ENCODE measurements at places on chromosomes 11 and 22. TPM values are rescaled to one million over a fixed set of nuclear protein-coding genes. Genes with fewer than 3 reads are reported as not detected.

Gene KDM4E
- not detected for total RNA-seq

Gene TUBA8
- 2.0 TPM for total RNA-seq

Gene NNMT
- not detected for total RNA-seq

Gene TMEM191B
- total RNA-seq = 4.7 TPM

Gene BRSK2
- 24.2 TPM for total RNA-seq

Gene MYOD1
- total RNA-seq = not detected

Gene RIMBP3C
- 0.22 TPM for total RNA-seq

Gene PLA2G3
- total RNA-seq = 8.3 TPM

Gene DSCAML1
- 0.42 TPM for total RNA-seq

Gene H19
- 10.7 TPM for total RNA-seq

Gene KCNQ1
- 2.2 TPM for total RNA-seq

Gene PATE2
- 0.44 TPM for total RNA-seq

DNA sequence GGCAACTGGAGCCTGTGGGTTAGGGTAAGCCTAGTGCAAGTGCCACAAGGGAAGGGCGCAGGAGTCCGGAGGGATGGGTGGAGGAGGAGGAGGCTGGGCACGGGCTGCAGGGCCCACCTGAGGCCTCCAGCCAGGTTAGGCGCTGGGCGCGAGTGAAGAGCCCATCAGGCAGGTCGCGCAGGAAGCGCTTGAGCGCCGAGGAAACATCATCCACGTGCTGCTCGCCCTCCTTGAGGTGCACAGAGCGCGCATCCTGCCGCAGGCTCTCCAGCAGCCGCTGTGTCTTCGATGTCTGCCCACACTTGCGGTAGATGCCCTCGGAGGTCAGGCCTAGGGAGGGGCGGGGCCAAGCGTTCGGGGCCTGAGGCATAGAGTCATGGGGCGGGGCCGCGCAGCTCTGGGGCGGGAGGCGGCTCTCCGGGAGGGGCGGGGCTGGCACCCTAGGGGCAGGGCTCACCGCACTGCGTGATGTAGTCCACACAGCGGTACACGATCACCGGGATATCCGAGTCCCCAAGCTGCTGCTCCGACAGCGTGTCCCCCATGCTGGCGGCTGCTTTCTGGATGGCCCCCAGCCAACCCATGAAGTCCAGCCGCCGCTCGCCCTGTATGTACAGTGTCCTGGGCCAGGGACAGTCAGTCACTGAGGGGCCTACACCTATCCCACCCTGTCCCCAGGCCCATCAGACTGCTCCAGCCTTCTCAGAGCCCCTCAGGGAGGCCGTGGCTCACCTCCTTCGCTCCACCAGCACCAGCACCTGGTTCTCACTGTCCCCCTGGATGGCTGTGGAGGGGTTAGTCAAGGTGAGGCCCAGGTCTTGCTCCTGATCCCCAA is 22.9 kb upstream of the PDE2A start:
- peak; percentile 88 for DNase-seq
- H3K4me3 ChIP-seq = no peak overlapping the region
- H3K27ac ChIP-seq = no peak overlapping the region
- H3K4me1 ChIP-seq = no peaks in the 10 kb centered on the region

GRCh38 chr11:19466314-19466713 is 225.6 kb upstream of the E2F8 start:
- no peak overlapping the region for H3K4me3 ChIP-seq
- H3K4me1 ChIP-seq = no peaks in the 10 kb centered on the region
- no peaks in the 10 kb centered on the region for H3K27me3 ChIP-seq
- H3K36me3 ChIP-seq = no peaks in the 10 kb centered on the region
- no peak overlapping the region for H3K27ac ChIP-seq

- H3K36me3 ChIP-seq = no peaks in the 10 kb centered on the region
- H3K4me3 ChIP-seq = no peak overlapping the region
- H3K27ac ChIP-seq = no peak overlapping the region
- DNase-seq = no peak
Observed at GRCh38 chr11:16989554-16989953, 24.7 kb downstream of the PLEKHA7 start.

GRCh38 chr22:25068707-25069106 is 116.2 kb downstream of the KIAA1671 start:
- H3K4me1 ChIP-seq = no peaks in the 10 kb centered on the region
- H3K4me3 ChIP-seq = no peak overlapping the region
- no peak for DNase-seq

DNA sequence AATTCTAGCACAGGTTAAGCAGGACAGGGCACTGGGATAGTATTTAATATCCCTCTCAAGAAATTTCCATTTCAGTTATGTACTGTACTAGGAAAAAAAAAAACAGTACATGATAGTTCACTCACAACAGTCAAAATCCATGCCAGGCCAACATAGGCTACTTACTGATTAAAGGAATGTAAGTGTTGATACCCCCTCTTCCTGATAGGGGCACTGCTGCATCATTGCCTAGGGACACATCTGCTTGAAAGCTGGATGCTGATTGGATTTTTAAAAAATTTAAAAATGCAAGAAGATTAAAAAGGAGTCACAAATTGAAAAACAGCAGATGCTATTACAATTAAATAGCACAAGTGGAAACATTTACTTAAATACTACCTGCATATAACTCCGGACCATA is 43.4 kb downstream of the APOL5 start:
- H3K4me3 ChIP-seq = no peak overlapping the region
- H3K36me3 ChIP-seq = peaks cover 41% of the 10 kb centered on the region
- DNase-seq = no peak
- no peaks in the 10 kb centered on the region for H3K27me3 ChIP-seq
- H3K4me1 ChIP-seq = no peaks in the 10 kb centered on the region
- H3K27ac ChIP-seq = no peak overlapping the region

DNA sequence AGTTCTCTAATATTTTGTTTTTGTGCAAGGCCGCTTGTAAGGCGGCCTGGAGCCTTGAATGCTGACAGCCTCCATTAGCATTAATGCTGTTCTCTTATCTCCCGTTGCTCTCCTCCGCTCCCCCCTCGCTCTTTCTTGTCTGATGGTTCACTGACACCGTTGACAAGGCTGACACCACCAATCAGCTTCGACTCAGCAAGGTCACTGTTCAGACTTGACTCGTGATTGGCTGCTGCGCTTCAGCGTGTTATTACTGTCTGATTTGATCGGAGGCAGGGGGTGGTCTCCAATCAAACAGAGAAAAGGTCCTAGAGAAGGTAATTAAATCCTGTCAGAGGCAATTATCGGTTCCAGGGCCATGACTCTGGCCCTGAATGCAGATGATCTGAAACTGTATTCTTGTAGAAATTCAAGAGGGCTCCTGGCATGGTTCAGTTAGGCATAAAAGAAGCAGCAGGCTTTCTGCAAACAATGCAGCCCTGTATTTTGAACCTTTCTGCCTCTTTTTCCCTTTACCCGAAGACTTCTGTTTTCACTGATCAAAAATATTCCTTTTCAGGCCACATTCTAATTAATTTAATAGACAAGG is 49.3 kb upstream of the MPPED2 start:
- H3K27me3 ChIP-seq = no peaks in the 10 kb centered on the region
- no peak overlapping the region for H3K27ac ChIP-seq
- no peaks in the 10 kb centered on the region for H3K4me1 ChIP-seq
- H3K36me3 ChIP-seq = no peaks in the 10 kb centered on the region
- H3K4me3 ChIP-seq = peak overlapping the region; percentile 36

GRCh38 chr11:32388871-32389770 is 46.2 kb downstream of the WT1 start:
- no peak overlapping the region for H3K4me3 ChIP-seq
- no peaks in the 10 kb centered on the region for H3K27me3 ChIP-seq
- no peak overlapping the region for H3K27ac ChIP-seq
- H3K4me1 ChIP-seq = no peaks in the 10 kb centered on the region
- no peak for DNase-seq
- H3K36me3 ChIP-seq = no peaks in the 10 kb centered on the region

DNA sequence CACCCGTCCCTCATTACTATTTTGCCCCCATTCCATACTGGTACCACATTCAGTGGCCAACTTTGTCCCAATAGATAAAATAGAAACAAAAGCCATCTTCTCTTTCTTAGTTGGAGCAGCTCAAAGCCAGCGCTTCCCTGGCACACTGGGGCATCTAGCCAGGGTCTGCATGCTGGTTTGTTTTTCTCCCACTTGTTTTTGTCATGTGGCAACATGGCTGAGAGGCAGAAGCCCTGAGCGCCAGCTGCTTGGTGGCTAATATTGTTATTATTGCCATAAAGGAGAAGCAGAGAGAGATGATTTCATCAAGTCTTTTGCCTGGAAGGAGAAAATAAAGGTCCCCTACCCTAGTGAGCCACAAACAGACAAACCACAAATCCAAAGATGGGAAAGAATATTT is 48.4 kb upstream of the CRTAM start:
- H3K27me3 ChIP-seq = no peaks in the 10 kb centered on the region
- H3K27ac ChIP-seq = no peak overlapping the region
- DNase-seq = no peak
- H3K4me1 ChIP-seq = no peaks in the 10 kb centered on the region

GRCh38 chr11:70471254-70471653 is 72.9 kb downstream of the CTTN start:
- no peaks in the 10 kb centered on the region for H3K27me3 ChIP-seq
- no peaks in the 10 kb centered on the region for H3K4me1 ChIP-seq
- no peak overlapping the region for H3K27ac ChIP-seq
- H3K4me3 ChIP-seq = peak overlapping the region; percentile 26
- peaks cover 4% of the 10 kb centered on the region for H3K36me3 ChIP-seq

DNA sequence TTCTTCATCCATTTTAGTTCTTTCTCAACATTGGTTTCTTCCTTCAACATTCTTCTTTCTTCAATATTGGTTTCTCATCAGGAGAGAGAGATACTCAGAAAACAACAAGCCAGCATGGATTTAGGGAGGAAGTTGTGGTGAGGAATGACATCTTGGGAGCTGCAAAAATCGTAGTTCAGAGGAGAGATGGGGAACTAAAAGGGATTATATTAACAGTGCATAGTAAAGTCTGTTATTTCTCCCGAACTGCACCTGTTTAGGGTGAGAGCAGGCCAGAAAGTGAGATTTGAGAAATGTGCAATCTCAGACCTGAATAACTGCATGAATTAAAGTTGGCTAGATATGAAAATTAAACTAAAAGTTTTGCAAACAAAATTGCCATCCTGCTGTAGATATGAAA is 94.5 kb downstream of the CASP12 start:
- H3K27me3 ChIP-seq = no peaks in the 10 kb centered on the region
- H3K4me1 ChIP-seq = no peaks in the 10 kb centered on the region
- H3K4me3 ChIP-seq = no peak overlapping the region
- no peak overlapping the region for H3K27ac ChIP-seq
- no peaks in the 10 kb centered on the region for H3K36me3 ChIP-seq

GRCh38 chr11:64097468-64098317 is 62.0 kb downstream of the FLRT1 start:
- H3K27me3 ChIP-seq = peaks cover 4% of the 10 kb centered on the region
- H3K4me1 ChIP-seq = no peaks in the 10 kb centered on the region
- no peaks in the 10 kb centered on the region for H3K36me3 ChIP-seq
- no peak for DNase-seq

DNA sequence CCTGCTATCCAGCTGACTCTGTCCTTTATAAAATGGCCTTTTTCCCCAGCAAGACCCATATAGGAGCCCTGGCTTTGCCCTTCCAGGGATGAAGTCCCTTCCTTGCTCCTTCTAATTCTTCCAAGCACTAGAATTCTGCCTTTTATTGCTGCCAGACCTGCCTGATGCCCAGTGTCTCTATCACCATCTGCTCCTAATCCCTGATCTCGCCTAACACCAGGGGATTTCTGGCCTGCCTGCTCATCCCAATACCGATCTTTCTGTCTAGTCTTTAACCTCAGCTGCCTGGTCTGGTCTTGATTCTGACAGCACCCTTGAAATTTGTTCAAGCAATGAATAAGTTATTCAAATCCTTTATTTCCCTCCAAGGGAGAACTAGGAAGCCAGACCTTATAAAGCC is 150.2 kb downstream of the SPON1 start:
- no peaks in the 10 kb centered on the region for H3K4me1 ChIP-seq
- H3K4me3 ChIP-seq = no peak overlapping the region
- no peak for DNase-seq
- no peaks in the 10 kb centered on the region for H3K27me3 ChIP-seq

GRCh38 chr22:50696799-50697561 is 24.4 kb downstream of the SHANK3 start:
- peak overlapping the region; percentile 60 for H3K4me3 ChIP-seq
- H3K27ac ChIP-seq = no peak overlapping the region
- peaks cover 5% of the 10 kb centered on the region for H3K27me3 ChIP-seq
- H3K36me3 ChIP-seq = no peaks in the 10 kb centered on the region
- no peaks in the 10 kb centered on the region for H3K4me1 ChIP-seq

DNA sequence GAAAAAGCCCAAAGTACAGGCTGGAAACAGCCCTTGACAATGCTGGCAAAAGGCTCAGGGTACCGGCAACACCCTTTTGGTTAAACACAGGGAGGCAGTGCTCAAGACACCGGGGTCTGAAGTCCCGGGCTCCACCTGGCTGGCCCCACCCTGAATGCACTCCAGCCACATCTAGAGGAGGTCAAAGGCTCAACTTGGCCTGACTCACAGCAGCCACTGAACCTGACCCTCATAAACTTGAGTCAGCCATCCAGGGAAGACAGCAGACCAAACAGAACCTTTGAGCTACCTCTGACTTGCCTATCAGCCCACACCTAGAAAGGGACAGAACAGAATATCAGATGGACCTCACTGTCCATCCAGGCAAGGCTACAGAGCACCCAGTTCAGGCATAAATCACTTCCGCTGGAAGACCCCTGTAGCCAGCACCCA is 3.8 kb downstream of the CFL1 start:
- H3K4me1 ChIP-seq = no peaks in the 10 kb centered on the region
- H3K36me3 ChIP-seq = peaks cover 47% of the 10 kb centered on the region
- peak overlapping the region; percentile 36 for H3K4me3 ChIP-seq
- no peaks in the 10 kb centered on the region for H3K27me3 ChIP-seq

GRCh38 chr22:42811459-42811858 is 45.6 kb downstream of the ARFGAP3 start:
- no peaks in the 10 kb centered on the region for H3K4me1 ChIP-seq
- DNase-seq = no peak
- H3K4me3 ChIP-seq = no peak overlapping the region
- H3K36me3 ChIP-seq = peaks cover 20% of the 10 kb centered on the region
- H3K27me3 ChIP-seq = no peaks in the 10 kb centered on the region

GRCh38 chr11:64752175-64752970 is 7.4 kb downstream of the PYGM start:
- H3K4me1 ChIP-seq = no peaks in the 10 kb centered on the region
- peak overlapping the region; percentile 12 for H3K4me3 ChIP-seq
- DNase-seq = no peak
- H3K36me3 ChIP-seq = no peaks in the 10 kb centered on the region

DNA sequence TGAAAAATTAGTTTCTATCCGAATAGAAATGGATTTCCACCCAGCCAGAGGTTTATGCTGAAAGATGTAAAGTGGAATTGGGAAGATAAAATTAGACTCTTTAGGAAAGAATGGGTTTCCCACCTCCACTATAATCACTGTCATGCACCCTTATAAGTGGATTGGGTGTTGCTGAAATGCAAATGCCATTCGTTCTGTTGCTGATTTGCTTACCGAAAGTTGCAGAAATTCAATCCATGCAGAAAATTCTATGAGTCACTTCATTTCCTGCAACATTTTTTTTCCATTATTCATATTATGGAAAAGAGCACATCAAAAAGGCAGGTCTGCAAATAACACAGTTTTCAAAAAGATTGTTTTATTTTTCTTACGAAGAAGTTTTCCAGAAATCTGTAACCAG is 65.6 kb downstream of the LDLRAD3 start:
- H3K36me3 ChIP-seq = peaks cover 16% of the 10 kb centered on the region
- no peak for DNase-seq
- no peak overlapping the region for H3K4me3 ChIP-seq

GRCh38 chr11:76776472-76776871 is 6.7 kb upstream of the TSKU start:
- H3K27ac ChIP-seq = no peak overlapping the region
- no peak overlapping the region for H3K4me3 ChIP-seq
- no peaks in the 10 kb centered on the region for H3K27me3 ChIP-seq

- no peak overlapping the region for H3K4me3 ChIP-seq
- no peak overlapping the region for H3K27ac ChIP-seq
- H3K4me1 ChIP-seq = peaks cover 5% of the 10 kb centered on the region
- no peaks in the 10 kb centered on the region for H3K27me3 ChIP-seq
Observed at GRCh38 chr11:83521647-83522596, 235.8 kb upstream of the CCDC90B start.
